8988T (cell line): ENCODE measurements at places on chromosomes 16 and 17.

- no peak for DNase-seq
Measured at GRCh38 chr17:34764716-34765115, 185.3 kb downstream of the TMEM132E start.

- DNase-seq: no peak
Measured at GRCh38 chr17:1976000-1976682, 49.0 kb downstream of the RTN4RL1 start.

- DNase-seq: no peak
Measured at GRCh38 chr17:63495491-63495890, 18.6 kb downstream of the ACE start.

GRCh38 chr17:44147812-44148211, 6.1 kb downstream of the HROB start:
- no peak for DNase-seq

DNA sequence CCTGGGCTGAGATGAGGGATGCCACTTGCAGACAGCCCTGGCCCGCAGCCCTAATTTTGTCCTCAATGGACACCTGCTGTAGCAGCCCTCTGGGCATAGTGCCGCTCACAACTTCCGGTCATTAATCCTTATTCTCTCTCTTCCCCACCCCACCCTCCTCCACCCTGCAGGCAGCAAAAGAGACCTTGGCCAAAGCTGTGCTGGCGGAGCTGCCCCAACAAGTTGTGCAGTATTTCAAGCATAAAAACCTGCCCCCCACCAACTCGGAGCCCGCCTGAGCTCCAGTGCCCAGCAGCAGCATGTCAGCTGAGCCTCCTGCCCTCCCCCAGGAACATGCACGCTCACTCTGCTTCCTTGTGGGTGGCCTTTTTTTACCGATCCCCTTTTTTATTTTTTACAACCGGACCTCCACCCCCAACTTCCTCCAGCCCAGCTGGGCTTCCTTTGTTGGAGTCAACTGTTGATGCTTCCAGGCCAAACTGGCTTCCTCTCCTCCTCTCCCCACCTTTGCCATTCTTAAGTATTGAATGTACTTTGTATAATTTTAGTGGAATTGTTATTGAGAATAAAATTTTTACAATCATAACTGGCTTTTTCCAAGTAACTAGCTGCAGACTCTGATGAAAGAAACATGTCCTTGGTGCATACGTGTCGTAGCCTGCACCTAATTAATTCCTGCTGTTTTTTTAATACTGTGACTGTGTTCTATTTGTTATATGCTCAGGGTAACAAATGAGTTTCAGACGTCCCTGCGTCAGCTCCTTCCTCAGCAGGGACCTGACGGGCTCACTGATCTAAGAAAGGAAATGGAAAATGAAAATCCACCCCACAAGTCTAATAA, 38.2 kb downstream of the PSME3IP1 start:
- no peak for DNase-seq

- DNase-seq: no peak
Measured at GRCh38 chr16:2005646-2006045, 4.0 kb downstream of the ZNF598 start.

- no peak for DNase-seq
Measured at GRCh38 chr17:28896491-28896883, 1.0 kb downstream of the FLOT2 start.

DNA sequence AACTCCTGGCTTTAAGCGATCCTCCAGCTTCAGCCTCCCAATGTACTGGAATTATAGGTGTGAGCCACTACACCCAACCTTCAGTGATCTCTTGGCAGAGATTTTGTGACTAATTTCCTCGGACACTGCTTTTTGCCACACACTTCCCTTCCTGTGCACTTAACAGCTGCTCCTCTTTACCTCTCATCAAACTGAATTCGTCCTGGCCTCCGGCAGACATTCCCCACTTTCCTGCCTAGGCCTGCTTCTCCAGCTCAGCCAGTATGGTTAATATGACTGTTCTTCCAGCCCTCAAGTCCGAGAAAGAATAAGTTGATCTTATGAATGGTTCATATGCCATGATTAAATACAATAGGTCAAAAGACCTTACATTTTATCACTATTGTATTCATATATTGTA, 69.0 kb upstream of the MTMR4 start:
- no peak for DNase-seq

- no peak for DNase-seq
Measured at GRCh38 chr16:69538808-69539207, 27.0 kb upstream of the NFAT5 start.

DNA sequence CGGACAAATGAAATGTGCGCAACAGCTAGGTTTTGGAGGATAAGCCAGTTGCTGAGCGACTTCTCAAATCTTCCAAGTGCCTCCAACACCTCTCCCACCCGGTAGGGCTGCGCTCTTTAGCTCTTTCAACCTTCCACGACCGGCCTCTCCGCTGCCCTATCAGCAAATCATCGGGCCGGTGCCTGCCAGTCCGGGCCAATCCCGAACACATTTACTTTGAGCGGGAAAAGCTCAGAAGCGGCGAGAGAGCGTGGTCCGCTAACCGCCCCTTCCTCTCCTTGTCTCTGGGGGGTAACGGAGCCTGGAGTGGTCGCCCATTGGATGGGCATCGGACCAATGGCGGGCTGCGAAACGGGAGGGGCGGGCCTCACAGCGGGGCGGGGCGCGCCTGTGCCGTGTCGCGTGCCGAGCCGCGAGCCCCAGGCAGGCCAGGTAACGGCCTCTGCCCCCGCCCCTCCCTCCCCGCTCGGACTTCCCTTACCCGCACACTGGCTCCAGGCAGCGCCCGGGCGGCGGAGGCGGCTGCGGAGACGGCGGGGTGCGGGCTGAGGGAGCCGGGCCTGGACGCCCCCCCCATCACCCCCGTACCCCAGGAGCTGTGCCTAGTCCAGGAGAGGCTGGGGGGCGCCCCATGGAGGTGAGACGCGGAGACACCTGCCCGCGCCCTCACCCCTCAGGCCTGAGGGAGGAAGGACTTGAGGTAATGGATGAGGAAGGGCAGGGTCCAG, at the start of gene MEIOC:
Gene MEIOC, plus strand, starts transcription at position 486 of the 728 bp plus-strand sequence. Its CDS starts 146 bp downstream, at position 632.
- DNase-seq: no peak

DNA sequence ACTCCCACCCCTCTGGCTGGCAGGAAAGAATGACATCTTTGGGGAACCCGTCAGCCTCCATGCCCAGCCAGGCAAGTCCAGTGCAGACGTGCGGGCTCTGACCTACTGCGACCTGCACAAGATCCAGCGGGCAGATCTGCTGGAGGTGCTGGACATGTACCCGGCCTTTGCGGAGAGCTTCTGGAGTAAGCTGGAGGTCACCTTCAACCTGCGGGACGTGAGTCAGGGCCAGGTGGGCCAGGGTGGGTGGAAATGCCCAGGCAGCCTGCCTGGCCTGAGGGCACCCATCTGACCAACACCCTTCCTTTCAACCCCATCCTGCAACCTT, 8.1 kb upstream of the DCAF7 start:
- no peak for DNase-seq

DNA sequence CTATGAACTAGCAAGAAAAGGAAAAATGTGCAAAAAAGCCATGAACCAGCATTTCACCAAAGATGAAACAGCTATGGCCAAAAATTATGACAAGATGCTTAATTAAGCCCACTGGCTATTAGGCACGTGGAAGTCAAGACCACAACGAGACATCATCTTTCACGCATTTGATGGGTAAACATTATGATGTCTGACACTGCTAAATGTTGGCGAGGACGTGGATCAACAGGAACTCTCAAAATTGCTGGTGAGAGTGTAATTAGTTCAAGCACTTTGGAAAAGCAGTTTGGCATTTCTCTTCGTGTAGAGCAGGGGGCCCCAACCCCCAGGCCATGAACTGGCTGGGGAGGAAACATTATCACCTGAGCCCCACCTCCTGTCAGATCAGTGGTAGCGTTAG, 39.6 kb upstream of the ADGRG1 start:
- DNase-seq: no peak

GRCh38 chr17:49501496-49501895, 6.4 kb downstream of the NGFR start:
- DNase-seq: no peak

DNA sequence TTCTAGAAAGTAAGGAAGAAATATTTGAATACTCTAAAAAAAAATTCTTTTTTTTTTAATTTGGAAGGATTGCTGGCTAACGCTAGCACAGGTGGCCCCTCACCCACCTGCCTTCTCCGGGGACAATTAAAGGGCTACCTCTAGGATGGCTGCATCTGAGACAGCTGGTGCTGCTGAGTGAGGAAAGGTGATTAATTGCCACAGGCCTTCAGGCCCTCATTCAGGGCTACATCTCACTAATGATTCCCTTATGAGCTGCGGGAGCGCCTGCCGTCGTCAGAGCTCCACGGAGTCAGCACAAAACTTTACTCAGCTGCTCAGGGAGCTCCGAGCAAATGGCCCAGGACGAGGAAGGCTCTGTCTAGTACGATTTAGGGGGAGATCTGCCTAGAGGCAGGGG, 27.0 kb upstream of the AKTIP start:
- no peak for DNase-seq

- no peak for DNase-seq
Measured at GRCh38 chr16:83105279-83106077, 478.7 kb downstream of the CDH13 start.

GRCh38 chr16:31108035-31108793, at the start of gene BCKDK:
TSS of gene BCKDK (plus strand) at chr16:31108386. CDS start at chr16:31109224, 838 bp downstream.
- DNase-seq: peak; percentile 85

DNA sequence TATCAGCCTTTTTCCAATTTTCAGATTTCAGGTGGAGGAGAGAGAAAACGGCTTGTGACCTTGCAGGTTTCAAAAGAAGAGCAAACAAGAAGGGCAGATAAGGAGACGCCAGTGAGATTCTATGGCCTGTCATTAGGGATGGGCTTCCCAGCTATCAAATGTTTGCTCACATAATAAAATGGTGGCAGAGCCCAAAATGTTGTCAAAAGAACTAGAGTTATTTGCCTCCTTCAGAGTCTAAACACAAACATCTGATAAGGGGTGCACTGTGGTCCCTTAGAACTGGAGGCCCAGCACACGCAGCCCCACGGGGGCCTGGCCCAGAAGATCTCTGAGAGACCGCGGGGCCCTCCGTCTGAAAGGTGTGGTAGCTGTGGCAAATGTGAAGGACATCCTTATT, 46.1 kb upstream of the DDX52 start:
- no peak for DNase-seq

GRCh38 chr17:58268326-58268725, 12.4 kb downstream of the MPO start:
- no peak for DNase-seq
